ENCODE measurements at places on chromosomes 6 and 20. TPM values are rescaled to one million over a fixed set of nuclear protein-coding genes. Genes with fewer than 3 reads are reported as not detected.

- no peak for DNase-seq
Observed at GRCh38 chr6:149857541-149857940, 6.6 kb downstream of the LRP11 start.

GRCh38 chr6:143271024-143271423 lies 179.5 kb downstream of the ADAT2 start:
- no peak for DNase-seq

GRCh38 chr6:149271348-149272340 lies 45.9 kb upstream of the TAB2 start:
- DNase-seq: no peak

DNA sequence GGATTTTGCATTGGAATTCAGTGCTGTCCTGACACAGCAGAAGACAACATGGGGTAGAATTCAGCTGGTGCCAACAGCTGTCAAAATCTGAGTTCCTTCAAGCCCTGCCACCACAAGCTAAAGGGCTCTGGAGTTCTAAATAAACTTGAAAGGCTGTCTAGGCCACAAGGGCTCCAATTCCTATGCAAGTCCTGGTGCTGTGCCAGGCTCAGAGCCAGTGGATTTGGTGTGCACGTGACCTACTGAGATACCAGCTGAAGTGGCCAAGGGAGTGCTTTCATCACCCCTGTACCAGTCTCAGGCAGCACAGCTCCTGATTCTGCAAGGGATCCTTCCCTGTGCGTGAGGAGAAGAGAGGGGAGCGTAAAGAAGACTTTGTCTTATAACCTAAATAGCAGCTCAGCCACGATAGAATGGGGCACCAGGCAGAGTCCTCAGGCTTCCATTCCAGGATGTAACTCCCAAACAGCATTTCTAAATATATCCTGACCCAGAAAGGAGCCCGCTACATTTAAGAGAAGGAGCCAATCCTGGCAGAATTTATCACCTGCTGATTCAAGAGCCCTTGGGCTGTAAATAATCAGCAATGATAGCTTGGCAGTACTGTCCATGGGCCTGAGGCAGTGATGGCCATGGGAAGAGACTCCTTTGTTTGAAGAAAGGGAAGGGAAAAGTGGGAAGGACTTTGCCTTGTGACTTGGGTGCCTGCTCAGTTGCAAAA lies 881.2 kb upstream of the EPHA7 start:
- no peak for DNase-seq

GRCh38 chr20:35653893-35654292 lies 10.8 kb downstream of the CPNE1 start:
- no peak for DNase-seq

- DNase-seq: no peak
Observed at GRCh38 chr6:34161857-34162515, 16.1 kb upstream of the GRM4 start.

GRCh38 chr20:12079490-12079889 lies 161.8 kb downstream of the BTBD3 start:
- no peak for DNase-seq

- no peak for DNase-seq
Observed at GRCh38 chr20:36599912-36600345, 5.7 kb upstream of the RAB5IF start.

DNA sequence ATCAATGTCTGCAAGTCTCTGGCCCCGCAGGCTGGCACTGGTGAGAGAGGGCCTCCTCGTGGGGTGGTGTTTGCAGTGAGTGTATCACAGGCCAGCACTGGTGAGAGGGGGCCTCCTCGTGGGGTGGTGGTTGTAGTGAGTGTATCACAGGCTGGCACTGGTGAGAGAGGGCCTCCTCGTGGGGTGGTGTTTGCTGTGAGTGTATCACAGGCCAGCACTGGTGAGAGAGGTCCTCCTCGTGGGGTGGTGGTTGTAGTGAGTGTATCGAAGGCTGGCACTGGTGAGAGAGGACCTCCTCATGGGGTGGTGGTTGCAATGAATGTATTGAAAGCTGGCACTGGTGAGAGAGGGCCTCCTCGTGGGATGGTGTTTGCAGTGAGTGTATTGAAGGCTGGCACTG lies 53.3 kb upstream of the SLC22A1 start:
- DNase-seq: no peak

GRCh38 chr6:164151161-164152120 lies 736.9 kb downstream of the QKI start:
- DNase-seq: no peak

DNA sequence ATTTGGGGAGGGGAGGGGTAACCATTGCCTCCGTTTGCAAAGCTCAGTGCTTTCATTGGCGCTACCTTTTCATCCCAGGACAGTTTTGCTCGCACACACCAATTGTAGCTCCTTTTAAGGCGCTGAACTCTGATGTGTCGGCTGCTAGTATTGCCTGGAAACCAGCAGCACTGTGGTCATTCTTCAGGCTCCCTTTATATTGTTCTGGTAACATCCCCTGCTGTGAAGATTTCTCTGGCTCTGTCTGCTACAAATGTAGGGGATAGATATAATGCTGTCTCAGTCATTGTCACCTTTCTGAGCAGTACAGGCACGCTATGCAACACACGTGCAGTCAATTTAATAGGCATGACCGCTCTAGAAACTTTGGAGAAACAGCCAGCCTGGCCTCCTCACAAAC lies 172.9 kb upstream of the SASH1 start:
- DNase-seq: no peak

OVOL2 gene
- total RNA-seq: not detected

RSPO3 gene
- total RNA-seq: 1.8 TPM

MYLK4 gene
- total RNA-seq: 0.35 TPM

Measured in glomerular endothelial cell (primary cell).